Tongue (tissue), 3 donors: ENCODE measurements at places on chromosomes 1 and 21. TPM values are rescaled to one million over a fixed set of nuclear protein-coding genes. Genes with fewer than 3 reads are reported as not detected.
A peak's percentile ranks its signal among the peaks of the same experiment; 100 is the strongest.

Gene CNR2
- not detected for total RNA-seq

GRCh38 chr21:42711667-42712066, 58.2 kb downstream of the PDE9A start:
- DNase-seq, result no peak

Gene OR2L8
- not detected for total RNA-seq

DNA sequence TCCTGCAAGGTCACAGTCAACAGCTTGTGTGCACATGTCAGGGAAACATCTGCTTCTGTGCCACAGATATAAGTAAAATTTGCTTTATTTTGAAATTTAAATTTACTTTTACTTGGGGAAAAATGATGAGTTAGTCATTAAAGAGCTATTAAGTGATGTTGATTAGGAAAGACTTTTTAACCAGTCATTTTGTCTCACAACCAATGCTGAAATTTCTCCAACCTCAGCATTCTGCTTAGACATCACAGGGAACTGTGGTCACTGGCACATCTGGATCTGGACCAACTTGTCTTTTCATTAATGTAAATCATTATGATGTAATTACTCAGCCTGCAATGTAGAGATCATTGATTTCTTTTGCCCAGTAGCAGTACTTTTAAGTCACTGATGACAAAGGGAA, 301.0 kb downstream of the TTLL7 start:
- no peak for DNase-seq

DNA sequence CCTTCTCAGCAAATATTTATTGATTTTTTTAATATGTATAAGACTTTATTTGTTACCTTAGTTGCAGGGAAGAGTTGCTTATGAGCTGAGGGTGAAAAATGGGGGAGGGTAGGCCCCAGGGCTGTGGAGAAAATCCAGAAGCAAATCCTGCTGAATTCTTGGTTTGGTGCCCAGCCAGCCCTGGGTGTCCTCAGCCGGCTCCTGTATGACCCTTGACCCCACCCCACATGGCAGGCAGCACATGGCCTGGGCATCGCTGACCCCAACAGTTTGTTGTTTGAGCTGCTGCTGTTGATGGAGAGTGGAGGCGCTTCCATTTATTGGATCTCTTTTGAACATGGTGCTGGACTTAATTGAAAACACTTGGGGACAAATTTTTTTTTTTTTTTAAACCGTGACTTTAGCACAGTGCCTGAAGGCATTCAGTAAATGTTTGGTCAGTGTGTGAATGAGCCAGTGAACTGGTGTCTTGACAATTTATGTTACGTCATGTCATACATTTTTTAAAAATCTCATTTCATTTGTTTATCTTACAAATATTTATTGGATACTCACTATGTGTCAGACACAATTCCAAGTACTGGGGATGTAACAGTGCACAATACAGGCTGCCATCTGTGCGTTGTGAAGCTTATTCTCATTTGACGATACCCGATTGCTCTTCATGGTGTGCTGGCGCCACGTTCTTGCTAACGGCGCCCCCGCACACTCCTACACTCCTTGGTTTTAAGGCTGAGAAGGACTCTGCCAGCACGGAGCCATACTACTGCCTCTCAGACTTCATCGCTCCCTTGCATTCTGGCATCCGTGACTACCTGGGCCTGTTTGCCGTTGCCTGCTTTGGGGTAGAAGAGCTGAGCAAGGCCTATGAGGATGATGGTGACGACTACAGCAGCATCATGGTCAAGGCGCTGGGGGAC, 98.8 kb downstream of the MTR start:
- no peak for DNase-seq

- no peak for DNase-seq
These were observed 989 bp downstream of the ACTA1 start for GRCh38 chr1:229432905-229433304.

- peak; percentile 73 for DNase-seq
These were observed 35.3 kb downstream of the DTL start for GRCh38 chr1:212070720-212071302.

DNA sequence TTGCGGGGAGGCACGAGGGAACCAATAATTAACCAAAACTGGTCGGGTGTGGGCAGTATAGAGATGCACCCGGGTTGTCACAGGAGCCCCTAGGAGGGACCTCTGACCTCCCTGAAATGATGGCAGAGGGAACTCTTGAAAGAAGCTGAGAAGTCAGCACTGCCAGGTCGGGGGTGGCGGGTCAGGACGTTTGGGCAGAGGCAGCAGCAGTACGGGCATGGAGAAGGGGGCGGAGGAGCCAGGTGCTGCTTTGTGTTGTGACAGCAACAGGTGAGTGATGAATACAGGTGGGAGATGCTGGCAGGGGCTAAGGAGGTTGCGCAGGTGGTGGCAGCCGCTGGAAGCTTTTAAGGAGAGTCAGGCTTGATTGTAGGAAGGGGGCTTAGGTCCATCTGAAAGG, 11.7 kb downstream of the TNFRSF1B start:
- no peak for DNase-seq

Gene PGLYRP4
- total RNA-seq, result 0.31 TPM

DNA sequence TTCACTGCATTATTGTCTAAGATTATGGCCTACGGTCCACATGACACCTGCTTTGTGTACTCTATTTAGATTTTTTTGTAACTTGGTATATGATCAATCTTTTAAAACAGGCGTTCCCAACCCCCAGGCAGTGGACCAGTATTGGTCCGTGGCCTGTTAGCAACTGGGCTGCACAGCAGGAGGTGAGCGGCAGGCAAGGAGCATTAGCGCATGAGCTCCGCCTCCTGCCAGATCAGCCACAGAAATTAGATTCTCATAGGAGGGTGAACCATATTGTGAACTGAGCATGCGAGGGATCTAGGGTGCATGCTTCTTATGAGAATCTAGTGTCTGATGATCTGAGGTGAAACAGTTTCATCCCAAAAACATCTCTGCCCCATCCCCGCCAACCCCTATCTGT, 228.4 kb upstream of the NR5A2 start:
- no peak for DNase-seq

- DNase-seq, result no peak
These were observed 64.8 kb downstream of the RPE65 start for GRCh38 chr1:68384872-68385411.

GRCh38 chr1:243819438-243819839, 30.6 kb downstream of the AKT3 start:
- DNase-seq, result no peak

GRCh38 chr1:94191216-94191615, 46.2 kb downstream of the ARHGAP29 start:
- no peak for DNase-seq

DNA sequence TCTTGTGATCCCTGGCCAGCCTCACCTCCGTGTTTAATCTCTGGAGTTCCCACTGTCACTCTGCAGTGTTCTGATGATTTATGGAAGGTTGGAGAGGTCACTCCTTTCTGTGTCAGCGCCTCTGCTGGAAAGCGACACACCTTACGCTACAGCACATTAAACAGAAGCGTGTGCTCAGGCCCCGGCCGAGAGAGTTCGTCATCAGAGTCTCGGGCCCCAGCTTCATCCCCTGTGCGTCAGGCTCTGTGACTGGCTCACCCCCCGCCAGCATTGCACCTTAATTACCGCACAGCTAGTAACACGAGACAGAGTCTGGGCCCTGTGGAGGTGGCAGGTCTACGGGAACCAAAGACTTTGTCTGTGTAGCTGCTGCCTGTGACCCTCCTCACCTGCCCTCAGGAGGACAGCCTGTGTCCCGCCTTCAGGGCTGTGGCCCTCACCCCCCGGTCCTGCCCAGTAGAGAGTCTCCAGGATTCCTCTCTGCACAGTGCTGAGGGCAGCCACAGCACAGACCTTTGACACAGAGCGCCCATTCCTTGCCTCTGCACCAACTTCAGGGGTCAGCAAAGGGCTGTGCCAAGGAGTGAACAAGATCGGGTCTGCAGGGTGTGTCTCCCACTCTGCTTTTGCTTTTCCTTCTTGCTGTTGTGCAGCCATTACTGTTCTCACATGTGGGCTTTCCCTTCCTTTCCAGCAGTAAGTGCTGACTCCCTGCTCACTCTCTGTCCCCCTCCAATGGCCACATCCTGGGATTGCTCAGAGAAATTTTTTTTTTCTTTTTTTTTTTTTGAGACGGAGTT, 157.6 kb downstream of the PGBD5 start:
- DNase-seq, result peak; percentile 77

GRCh38 chr1:26839339-26839722, 12.8 kb downstream of the ZDHHC18 start:
- DNase-seq, result no peak

DNA sequence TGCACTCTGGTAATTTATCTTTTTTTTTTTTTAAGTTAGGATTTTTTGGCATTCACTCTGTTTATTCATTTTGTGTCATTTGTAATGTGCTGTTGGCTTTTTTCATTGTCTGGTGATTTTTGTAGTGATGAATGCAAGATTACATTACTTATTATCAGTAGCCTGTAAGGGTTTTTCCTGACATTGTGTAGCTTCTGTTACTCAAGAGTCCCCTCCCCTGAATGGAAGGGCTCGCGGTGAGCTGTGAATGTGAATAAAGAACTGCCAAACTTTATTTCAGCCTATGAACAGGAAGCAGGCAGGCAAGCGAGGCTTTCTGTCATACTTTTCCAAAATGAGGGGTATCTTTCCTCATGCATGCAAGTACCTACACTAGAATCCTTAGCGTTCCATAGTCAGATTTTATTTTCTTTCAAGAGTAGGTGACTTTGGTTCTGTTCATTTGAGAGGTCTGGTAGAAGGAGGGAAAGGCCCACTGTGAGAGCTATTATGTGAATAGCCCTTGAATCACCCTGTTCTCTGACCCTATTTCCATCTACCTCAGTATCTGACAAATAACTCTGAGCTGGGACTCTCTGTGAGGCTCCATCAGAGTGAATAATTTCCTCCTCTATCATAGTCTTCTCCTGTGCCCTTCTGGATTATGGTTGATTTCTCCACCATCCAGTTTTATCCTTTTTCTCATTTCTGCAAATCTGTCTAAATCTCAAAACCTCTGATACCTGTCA, 114.0 kb downstream of the CD247 start:
- no peak for DNase-seq

- no peak for DNase-seq
These were observed 19.9 kb downstream of the ACOT11 start for GRCh38 chr1:54567961-54568360.

Gene IL6R
- 35.0 TPM for total RNA-seq

GRCh38 chr1:150809651-150810050, 1.6 kb upstream of the CTSK start:
- DNase-seq, result no peak

Gene CSTB
- total RNA-seq, result 14.8 TPM

Gene ARHGAP30
- total RNA-seq, result 3.0 TPM

GRCh38 chr21:35204850-35205541, 155.9 kb upstream of the RUNX1 start:
- peak; percentile 91 for DNase-seq

GRCh38 chr1:36224537-36225282, 467 bp downstream of the THRAP3 start:
- peak; percentile 79 for DNase-seq

Gene KIRREL1
- 46.2 TPM for total RNA-seq

DNA sequence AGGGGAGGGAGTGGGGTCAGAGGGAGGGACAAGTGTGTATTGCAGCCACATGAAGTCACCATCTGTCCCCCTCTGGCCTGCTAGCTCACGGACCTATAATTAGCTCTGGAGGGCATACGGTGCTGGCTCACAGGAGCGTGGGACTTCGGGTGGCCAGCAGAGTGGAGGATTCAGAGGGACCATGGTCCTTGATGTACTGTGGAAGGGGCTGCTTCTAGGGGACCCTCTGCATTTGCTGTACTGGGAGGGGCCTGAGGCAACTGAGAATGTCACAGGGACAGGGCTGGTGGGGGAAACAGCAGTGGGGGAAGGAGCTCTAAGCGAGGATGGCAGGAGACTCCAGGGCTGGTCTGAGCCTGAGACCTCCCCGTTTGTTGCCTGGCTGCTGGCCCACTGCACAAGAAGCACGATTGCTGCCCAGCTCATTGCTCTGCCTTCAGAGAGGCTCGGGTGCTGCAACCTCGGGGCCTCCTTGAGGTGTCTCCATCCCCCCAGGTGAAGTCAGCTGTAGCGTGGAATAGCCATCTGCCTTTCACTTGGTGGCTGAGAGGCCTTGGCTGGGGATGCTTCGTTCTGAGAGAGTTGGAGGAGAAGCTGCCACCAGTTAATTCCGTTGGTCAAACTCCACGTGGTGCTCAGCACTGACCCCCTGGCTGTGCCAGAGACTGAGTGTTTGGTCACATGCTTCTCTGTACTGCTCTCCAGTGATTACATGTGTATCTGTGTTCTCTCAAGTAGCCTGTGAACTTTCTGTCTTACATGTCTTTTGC, 2.7 kb downstream of the PPFIA4 start:
- DNase-seq, result peak; percentile 58

Gene ARHGEF16
- total RNA-seq, result 7.6 TPM

- peak; percentile 92 for DNase-seq
These were observed 31.1 kb downstream of the ALG14 start for GRCh38 chr1:95041491-95042165.

Gene TCEA3
- 241 TPM for total RNA-seq

DNA sequence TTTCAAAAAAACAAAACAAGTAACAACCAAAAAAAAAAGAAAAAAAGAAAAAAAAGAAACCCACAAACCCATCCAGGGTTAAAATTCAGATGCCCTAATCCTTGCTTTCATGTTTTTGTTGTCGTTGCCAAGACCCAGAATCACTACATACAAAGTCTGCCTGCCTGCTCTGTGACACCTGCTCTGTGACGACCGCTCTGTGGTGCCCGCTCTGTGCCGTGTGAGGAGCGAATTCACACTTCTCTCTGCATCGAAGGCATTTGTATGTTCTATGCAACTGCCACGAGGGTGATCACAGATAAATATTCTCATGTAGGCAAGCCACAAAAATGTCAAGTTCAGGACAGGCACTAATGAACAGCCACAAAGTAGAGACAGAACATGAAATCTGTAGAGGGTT, 178.6 kb downstream of the SLC45A1 start:
- DNase-seq, result no peak

Gene PKP1
- total RNA-seq, result 137 TPM

GRCh38 chr1:203584035-203584434, 42.6 kb upstream of the ATP2B4 start:
- DNase-seq, result no peak

Gene ATP6V1G3
- total RNA-seq, result not detected

Gene BEND5
- 17.5 TPM for total RNA-seq

- DNase-seq, result no peak
These were observed 7.1 kb upstream of the NSUN4 start for GRCh38 chr1:46333300-46334029.

- DNase-seq, result no peak
These were observed 44.5 kb downstream of the SLC2A1 start for GRCh38 chr1:42914092-42914627.

GRCh38 chr1:17878837-17879236, 123.7 kb downstream of the ACTL8 start:
- no peak for DNase-seq

DNA sequence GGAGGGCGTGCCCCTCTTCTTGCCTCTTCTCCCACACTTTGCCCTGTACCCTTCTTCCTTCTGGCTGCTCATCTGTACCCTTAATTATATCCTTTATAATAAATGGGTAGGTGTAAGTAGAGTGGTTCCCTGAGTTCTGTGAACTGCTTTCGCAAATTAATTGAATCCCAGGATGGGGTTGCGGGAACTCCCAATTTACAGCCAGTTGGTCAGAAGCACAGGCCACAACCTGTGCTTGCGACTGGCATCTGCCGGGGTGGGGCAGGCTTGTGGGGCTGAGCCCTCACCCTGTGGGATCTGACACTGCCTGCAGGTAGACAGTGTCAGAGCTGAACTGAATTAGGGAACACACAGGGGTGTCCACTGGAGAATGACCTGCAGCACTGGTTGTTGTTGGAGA, 244.9 kb downstream of the KCNJ6 start:
- no peak for DNase-seq
